Trophoblast cell (in vitro differentiated cells and primary cell): ENCODE measurements at places on chromosomes 11 and 22.

DNA sequence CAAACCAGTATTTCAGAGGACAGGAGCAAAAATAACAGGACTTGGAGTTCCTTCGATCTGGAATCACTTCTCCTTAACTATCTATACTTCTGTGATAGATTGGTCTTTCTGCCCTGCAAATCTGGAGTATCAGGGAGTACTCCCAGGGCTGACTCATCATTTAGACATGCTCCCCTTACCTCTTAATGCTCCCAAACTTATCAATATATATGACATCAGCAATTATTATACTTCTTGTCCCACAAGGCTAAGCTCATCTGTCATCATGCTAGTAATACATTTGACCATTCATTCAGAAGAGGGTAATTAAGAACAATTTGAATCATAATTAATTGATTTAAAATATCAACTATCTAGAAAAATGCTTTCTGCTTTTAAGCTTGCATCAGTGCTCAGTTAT is 163.8 kb downstream of the SWAP70 start:
- no peak for DNase-seq

DNA sequence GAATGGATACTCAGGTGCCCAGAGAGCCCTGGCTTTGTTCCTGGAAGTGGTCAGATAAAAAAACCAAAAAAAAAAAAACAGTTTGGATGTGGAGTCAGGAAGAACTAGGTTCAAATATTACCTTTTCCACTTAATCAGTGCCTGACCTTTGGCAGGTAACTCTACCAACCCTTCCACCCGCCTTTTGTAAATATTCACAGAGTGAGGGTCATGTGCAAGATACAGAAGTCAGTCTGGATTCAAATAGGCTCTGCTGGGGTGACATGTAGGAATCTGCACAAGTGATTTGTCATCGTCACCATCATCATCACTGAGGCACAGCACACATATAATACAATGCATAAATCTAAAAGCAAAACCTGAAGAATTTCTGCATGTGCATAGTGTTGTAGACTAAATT is 490.7 kb downstream of the MIAT start:
- DNase-seq = no peak

DNA sequence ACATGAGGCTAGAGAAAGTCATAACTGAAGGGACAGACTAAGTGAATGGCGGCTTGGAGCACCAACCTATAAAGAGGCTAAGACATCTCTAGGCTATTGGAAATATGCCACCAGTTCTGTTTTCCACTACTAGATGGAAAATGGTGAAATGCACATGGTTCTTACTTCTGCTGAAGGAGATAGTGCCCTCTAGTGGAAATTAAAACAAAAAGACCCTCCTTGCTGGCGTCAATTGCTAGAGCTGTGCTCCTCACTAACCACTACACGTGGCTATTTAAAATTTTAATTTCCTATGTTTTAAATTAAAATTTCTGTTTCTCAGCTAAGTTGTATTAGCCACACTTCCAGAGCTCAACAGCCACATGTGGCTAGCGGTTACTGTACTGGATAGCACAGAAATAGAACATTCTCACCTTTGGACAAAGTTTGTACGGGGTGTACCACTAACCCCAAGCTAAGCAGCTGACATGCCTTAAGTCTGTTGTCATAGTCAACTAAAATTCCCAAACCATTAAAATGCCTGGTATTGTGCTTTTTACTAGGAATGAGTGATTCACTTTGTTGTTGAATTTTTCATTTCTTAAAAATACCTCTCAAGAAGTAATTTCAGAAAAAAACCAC is 34.1 kb upstream of the CALCA start:
- peak; percentile 73 for DNase-seq

GRCh38 chr11:107711861-107712755 is at the start of gene SLN:
SLN (minus strand) TSS chr11:107712056.
- no peak for DNase-seq

DNA sequence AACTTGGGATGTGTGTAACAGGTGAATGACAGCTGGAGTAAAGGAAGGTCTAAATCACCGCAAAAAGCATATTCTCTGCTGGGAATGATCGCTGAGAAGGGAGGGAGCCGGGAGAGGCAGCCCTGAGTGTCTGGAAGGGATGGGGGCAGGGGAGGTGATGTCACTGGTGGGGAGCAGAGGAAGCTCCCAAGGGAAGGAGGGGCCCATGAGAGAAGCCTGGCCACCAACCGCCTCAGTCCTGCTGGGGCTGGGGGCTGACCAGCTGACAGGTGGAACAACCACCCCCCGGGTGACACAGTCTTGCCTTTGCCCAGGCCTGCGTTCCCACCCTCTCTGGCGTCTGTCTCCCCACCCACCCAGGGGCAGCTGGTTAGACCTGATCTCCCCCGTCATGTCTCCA is 6.0 kb upstream of the FLRT1 start:
- DNase-seq = no peak

DNA sequence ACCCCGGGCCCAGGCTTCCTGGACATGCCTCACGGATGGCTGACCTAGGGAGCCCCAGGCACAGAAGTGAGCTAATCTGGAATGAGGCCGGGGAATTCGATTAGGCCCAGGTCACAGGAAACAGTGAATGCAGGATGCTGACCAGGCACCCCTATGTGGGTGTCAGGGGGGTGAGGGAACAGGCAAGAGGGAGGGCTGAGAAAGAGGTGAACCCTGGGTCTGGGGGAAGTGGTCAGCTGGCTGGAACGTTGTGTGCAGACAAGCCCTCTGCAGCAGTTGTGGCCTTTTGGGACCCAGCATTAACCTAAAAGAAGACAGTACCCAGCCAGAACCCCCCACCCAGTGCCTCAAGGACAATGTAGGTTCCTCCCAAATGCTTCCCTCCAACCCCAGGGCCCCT is 8.1 kb downstream of the SERHL2 start:
- DNase-seq = no peak

GRCh38 chr22:25823276-25823675 is 81.3 kb downstream of the MYO18B start:
- DNase-seq = no peak

GRCh38 chr11:68825571-68825970 is 16.1 kb downstream of the CPT1A start:
- no peak for DNase-seq

DNA sequence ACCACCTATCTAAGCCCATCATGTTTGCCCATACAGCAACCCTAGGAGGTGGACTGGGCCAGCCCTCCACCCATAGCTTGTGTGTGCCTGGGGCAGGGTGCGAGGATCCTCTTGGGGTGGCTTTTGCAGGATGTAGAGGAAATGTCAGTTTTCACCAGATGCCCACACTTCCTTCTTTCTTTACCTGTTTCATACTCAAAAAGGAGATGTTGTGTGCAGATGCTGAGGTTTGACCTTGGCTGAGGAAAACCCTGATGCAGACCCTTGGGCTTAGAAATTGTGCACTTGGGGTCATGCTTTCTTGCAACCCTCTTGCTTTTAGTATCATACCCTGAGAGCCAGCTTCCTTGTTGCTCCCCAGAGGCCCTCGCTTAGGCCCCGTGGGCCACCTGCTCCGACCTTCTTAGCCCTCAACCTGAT is 2.2 kb downstream of the HTR3A start:
- DNase-seq = no peak

DNA sequence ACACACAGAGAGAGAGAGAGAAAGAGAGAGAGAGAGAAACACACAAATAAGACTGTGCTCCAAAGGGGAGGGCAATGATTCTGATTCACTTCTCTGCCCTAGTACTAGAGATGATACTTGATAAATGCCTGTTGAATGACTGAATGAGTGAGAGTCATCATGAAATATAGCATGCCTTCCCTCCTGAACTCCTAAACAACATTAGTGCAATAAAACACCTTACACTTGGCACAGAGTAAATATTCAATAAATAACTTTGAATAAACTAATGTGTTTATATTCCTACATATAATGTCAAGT is 511.2 kb upstream of the RAG2 start:
- DNase-seq = no peak

- DNase-seq = no peak
These were observed 713.0 kb upstream of the LRRC4C start for GRCh38 chr11:42172441-42172840.

- no peak for DNase-seq
These were observed 1415.2 kb upstream of the TENM4 start for GRCh38 chr11:80856066-80856465.

GRCh38 chr22:19178065-19178656 is 375 bp downstream of the SLC25A1 start:
- peak; percentile 52 for DNase-seq

DNA sequence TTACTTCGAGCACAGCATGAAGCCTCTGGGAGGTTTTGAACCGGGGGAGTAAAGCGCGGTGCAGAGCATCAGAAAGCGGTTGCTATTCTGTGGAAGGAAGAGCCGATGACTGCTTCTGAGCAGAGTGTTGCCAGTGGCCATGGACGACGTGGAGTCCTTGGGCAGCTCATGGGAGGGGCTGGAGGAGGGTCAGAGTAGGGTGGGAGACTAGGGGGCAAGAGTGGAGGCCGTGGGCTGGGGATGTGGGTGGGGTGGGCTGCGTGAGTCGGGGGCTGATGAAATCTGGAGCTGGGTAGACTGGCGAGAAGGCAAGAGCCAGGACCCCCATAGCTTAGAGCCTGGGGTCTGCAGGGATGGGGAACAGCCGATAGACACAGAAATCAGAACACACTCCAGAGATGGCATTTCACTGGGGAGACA is 40.2 kb downstream of the TBC1D22A start:
- DNase-seq = no peak

DNA sequence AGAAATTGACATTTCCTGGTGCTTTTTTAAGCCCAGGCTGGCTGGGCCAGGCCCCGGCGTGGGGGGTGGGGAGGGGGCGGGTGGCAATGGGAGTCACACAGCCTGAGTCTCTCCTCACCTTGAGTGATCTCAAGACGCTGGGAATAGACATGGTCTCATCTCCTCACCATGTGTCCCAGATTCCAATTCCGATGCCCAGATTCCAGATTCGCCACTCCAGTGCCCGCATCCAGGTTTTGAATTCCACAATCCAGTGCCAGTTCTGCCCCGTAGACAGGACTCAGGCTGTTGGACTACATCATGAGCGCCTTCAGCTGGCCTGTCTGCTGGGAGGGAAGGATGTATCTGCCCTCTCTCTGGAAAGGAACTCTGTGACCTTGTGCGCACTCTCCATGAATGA is 19.1 kb downstream of the KCNC1 start:
- no peak for DNase-seq

- DNase-seq = no peak
These were observed 20.9 kb upstream of the NARS2 start for GRCh38 chr11:78595436-78596130.

DNA sequence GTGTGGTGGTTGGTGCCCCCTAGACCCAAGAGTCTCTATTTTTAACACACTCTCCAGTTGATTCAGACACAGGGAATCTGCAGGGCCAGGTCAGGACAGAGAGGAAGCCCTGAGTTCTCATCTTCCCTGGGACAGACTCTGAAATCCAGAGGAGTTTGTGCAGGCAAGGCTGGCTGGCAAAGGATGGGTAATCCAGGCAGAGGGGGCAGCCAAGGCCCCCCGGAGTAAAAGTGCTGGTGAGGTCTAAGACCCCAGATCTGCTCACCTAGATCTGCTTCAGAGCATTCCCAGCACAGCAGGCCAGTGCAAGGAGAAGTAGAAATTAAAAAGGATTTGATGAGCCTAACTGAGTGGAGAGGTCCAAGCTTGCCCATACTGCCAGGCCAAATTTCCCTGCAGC is 40.6 kb upstream of the MN1 start:
- DNase-seq = no peak

DNA sequence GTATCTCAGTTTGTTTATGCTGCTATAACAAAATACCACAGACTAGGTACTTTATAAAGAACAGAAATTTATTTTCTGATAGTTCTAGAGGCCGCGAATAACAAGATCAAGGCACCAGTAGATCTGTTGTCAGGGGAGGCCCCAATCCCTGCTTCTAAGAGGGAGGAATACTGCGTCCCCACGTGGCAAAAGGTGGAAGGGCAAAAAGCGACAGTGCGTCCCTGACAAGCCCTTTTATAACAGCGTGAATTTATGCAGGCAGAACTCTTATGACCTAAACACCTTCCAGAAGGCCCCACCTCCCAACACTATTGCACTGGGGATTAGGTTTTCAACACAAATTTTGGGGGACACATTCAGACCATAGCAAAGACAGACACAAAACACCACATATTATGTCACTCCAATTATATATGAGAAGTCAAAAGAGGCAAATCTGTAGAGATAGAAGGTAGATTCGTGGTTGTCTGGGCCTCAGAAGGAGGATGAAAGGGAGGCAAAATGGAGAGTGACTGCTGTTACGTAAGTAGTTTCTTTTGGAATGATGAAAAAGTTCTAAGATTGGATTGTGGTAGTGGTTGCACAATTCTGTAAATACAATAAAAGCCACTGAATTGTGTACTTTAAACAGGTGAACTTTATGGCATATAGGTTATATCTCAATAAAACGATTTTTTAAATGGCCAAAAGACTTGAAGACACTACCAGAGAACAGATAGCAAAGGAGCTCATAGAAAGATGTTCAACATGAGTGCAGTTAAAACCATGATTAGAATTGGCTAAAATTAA is 30.1 kb upstream of the TNRC6B start:
- no peak for DNase-seq
